Cardiac muscle cell (in vitro differentiated cells and primary cell): ENCODE measurements at places on chromosomes 6 and 20. TPM values are rescaled to one million over a fixed set of nuclear protein-coding genes. Genes with fewer than 3 reads are reported as not detected.

NKX2-2 gene
- not detected in 2 replicates for total RNA-seq

TREM1 gene
- total RNA-seq, result not detected in 2 replicates

SEC23B gene
- 22.9 and 26.6 TPM in 2 replicates for total RNA-seq

BTBD3 gene
- total RNA-seq, result 30.1 and 33.2 TPM in 2 replicates

OTOR gene
- total RNA-seq, result not detected in 2 replicates

HDGFL1 gene
- not detected in 2 replicates for total RNA-seq

PAX1 gene
- not detected in 2 replicates for total RNA-seq

SLC17A1 gene
- not detected in 2 replicates for total RNA-seq

GJA1 gene
- 6.5 and 6.8 TPM in 2 replicates for total RNA-seq

TMEM244 gene
- not detected in 2 replicates for total RNA-seq

SLC17A4 gene
- not detected in 2 replicates for total RNA-seq

DDO gene
- 0.27 and 0.32 TPM in 2 replicates for total RNA-seq

PSMF1 gene
- total RNA-seq, result 60.0 and 202 TPM in 2 replicates

ISM1 gene
- 0.07 and 0.21 TPM in 2 replicates for total RNA-seq

HRH3 gene
- total RNA-seq, result not detected in 2 replicates

ASIP gene
- total RNA-seq, result not detected in 2 replicates

TOMM34 gene
- total RNA-seq, result 79.2 and 80.0 TPM in 2 replicates

TP53TG5 gene
- 0.32 and 0.39 TPM in 2 replicates for total RNA-seq

TPMT gene
- total RNA-seq, result 9.5 and 13.1 TPM in 2 replicates

FAM83B gene
- 0.06 and 0.25 TPM in 2 replicates for total RNA-seq

PHACTR3 gene
- total RNA-seq, result 0.14 and 17.0 TPM in 2 replicates

OOEP gene
- total RNA-seq, result not detected in 2 replicates

ADAM33 gene
- total RNA-seq, result 0.07 and 1.3 TPM in 2 replicates

SLC22A23 gene
- total RNA-seq, result 14.6 and 24.9 TPM in 2 replicates

MEP1A gene
- not detected in 2 replicates for total RNA-seq

LBP gene
- total RNA-seq, result not detected in 2 replicates

PRSS35 gene
- 60.2 and 89.7 TPM in 2 replicates for total RNA-seq

TXLNB gene
- total RNA-seq, result 8.6 and 17.5 TPM in 2 replicates

TGM3 gene
- 0.11 TPM in 1 of 2 replicates, not detected in the other for total RNA-seq

MATN4 gene
- total RNA-seq, result not detected in 2 replicates

SLC17A5 gene
- total RNA-seq, result 5.4 and 9.9 TPM in 2 replicates

PGC gene
- total RNA-seq, result not detected in 2 replicates

CGA gene
- 0.53 TPM in 1 of 2 replicates, not detected in the other for total RNA-seq

KCNK15 gene
- 0.07 TPM in 1 of 2 replicates, not detected in the other for total RNA-seq

FNDC1 gene
- total RNA-seq, result 0.25 and 0.30 TPM in 2 replicates

CCDC28A gene
- 6.3 and 6.4 TPM in 2 replicates for total RNA-seq

NANP gene
- total RNA-seq, result 3.1 and 3.7 TPM in 2 replicates

HLA-DPA1 gene
- total RNA-seq, result 0.21 and 1.1 TPM in 2 replicates

ARHGAP18 gene
- 0.45 and 0.67 TPM in 2 replicates for total RNA-seq

FLRT3 gene
- 2.5 and 3.2 TPM in 2 replicates for total RNA-seq

EYA4 gene
- 0.03 TPM in 1 of 2 replicates, not detected in the other for total RNA-seq

MCCD1 gene
- not detected in 2 replicates for total RNA-seq

BFSP1 gene
- 3.2 and 7.1 TPM in 2 replicates for total RNA-seq

HLA-DOB gene
- total RNA-seq, result not detected in 2 replicates

HLA-DPB1 gene
- total RNA-seq, result 14.3 and 26.1 TPM in 2 replicates
